ENCODE measurements at places on chromosomes 11 and 22.
A peak's percentile ranks its signal among the peaks of the same experiment; 100 is the strongest.

DNA sequence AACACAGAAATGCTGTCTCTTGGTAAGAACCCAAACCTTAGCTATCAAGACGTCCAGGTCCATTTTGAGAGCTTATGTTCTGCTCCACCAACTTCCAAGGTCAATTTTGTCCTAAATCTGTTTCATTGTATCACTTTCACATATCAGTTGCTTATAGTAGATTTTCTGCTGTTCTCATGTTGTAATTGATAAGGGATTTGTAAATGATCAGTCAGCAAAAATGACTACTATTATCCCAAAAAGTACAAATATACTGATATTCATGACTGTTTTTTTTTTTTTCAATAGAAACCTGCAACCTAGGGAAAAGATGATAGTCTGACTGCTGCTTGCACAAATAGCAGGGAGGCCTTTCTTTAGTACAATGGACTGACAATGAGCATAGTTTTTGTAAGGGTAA, 128.1 kb downstream of the ARHGAP20 start:
- no peak for DNase-seq

DNA sequence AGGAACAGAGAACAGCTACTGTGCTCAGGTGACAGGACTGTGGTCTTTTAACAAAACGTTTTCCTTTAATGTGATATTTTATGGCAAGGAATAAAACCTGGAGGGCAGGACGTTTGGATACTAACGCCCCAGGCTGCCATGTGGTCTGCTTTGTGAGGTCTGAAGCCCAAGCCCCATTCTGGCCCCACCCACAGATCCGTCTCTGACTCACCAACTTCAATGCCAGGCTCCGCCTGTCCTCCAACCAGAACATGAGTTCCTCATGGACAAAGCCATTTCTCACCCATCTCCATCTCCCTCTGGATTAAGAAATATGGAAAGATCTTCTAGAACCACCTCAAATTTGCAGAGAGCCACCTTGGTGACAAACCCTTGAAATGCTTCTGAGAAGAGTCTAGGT, 148.8 kb downstream of the CRYBB2 start:
- no peak for DNase-seq

DNA sequence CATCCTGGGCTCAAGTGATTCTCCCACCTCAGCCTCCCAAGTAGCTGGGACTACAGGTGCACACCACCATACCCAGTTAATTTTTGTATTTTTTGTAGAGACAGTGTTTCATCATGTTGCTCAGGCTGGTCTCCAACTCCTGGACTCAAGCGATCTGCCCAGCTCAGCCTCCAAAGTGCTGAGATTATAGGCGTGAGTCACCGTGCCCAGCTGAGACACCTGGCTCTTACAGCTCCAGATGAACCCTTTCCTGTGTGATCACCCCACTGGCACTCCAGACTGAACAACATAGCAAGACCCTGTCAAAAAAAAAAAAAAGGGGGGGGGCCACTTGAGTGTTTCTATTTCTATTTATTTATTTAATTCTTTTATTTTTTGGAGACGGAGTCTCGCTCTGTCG, 1.0 kb upstream of the ADSL start:
- no peak for DNase-seq

DNA sequence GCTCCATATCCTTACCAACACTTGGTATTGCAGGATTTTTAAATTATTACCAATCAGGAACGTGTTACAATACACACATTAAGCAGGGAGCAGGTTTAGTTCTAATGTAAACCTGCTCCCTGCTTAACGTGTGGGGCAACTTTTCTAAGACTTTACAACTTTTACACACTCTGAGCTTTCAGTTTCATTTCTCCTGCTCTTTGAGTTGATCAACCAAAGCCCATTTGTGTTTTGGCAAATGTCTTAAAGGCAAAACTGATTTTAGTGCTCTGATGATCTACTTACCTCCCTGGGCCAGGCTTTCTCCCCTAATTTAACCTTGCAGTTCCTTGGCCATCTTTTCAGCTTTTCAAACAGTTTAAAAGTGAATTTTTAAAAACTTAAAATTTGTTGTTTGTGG, 70.9 kb downstream of the ZBTB44 start:
- DNase-seq = no peak

DNA sequence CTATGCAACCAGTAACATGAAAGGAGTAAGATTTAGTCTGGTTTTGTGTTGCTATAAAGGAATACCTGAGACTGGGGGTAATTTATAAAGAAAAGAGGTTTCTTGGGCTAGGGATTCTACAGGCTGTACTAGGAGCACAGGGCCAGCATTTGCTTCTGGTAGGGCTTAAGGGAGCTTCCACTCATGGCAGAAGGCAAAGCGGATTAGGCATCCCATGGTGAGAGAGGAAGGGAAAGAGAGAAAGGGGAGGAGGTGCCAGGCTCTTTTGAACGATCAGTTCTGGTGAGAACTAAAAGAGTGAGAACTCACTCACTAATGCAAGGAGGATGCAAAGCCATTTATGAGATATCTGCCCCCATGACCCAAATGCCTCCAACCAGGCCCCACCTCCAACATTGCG, 283.2 kb downstream of the OPCML start:
- no peak for DNase-seq

DNA sequence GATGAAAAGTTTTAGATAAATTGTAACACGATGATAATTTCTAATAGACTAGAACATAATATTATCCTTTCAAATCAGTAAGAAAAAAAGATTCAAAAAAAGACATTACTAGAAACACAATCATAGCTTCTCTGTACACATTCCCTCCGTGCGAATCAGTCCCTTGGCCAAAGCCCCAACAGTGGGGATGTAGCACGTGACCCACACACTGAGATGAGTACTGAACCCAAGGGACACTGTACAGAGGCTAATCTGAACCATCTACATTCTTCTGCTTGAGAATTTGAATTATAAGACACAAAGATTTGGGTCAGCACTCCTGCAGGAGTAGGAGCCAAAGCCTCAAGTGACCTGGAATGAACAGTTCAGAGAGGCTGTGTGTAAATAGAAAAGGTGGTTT, 353.7 kb downstream of the INSC start:
- no peak for DNase-seq

GRCh38 chr11:2826679-2827056, 58.9 kb downstream of the CDKN1C start:
- DNase-seq = no peak

DNA sequence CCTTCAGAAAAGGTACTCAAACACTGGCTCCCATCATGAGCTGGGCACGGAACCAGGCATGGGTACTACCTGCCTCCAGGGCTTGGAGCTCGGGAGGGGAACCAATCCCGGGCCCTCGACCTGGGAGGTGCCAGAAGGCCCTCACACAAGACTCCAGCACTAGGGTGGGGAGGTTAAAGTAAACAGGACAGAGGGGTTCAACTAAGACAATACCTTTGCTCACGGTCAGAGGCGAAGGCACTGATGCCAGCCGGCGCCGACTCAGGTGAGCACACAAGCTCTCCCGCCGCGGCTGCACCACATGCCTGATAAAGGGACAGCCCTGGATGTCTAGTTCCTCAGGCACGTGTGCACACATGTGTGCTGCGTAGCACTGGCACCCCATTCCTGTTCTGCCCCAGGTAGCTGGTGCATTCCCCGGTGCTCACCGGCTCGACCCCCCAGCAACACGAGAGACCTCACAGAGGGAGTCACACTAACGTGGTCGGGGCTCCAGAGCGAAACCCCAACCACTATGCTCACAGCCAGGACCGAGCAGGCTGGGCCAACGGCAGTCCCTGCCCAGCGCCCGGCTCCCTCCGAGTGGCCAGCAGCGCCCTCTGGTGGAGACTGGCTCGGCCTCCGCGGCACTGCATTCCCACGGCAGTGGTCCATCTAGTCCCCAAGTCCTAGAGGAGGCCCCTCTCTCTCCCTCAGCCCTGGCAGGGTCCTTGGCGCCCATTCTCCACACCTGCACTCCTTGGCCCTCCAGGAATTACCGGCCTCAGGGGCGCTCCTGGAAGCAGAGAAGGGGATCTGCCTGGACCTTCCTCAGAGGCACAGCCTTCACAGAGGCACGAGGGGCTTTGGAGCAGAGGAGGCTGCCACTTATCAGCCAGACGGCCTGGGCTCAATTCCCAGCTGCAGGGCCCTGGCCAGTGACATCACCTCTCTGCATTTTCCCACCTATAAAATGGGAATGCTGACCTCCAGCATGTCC, 28.8 kb upstream of the MOB2 start:
- DNase-seq = peak; percentile 82

GRCh38 chr22:35275580-35275979, 18.3 kb downstream of the HMGXB4 start:
- DNase-seq = no peak

- DNase-seq = no peak
Observed at GRCh38 chr22:17104336-17104935, 16.7 kb downstream of the TMEM121B start.

DNA sequence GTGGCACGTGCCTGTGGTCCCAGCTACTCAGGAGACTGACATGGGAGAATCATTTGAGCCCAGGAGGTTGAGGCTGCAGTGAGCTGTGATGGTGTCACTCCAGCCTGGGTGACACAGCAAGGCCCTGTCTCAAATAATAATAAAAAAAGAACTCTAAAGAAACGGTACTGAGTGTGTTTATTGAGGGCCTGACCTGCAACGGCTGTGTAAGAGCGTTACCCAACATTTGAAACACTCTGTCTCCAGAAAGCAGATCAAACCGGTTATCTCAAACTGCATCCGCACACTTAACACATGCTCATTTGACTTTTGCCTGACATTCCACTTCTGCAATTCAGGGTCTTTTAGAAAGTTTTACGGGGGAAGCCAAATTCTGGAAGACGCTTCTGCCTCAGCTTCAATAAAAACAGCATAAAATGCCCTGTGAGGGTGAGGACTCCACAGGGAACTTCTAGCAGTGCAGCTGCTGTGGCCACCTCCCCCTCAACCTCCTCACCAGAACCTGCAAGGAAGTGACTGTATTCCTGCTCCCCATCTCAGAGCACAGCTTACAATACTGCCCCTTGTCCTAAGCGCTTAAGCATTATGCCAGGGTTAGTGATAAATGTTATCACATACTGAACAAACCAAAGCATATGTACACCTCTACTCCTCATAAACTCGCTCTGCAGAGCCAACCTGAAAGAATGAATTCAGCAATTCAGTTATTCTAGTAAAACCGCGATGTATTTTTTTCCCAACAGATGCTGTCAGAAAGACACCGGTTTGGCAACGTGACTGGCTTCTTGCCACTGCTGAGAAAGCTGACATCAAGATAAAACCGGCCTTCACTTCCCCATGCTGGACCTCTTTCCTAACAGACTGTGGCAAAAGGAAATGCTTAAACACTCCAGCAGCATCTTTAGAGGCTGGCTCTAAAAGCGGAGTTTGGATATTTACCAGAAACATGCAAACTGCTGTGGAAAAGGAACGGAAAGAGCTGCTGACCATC, 52.2 kb downstream of the PRDM10 start:
- DNase-seq = no peak

- no peak for DNase-seq
Observed at GRCh38 chr11:7591987-7592386, 78.2 kb downstream of the PPFIBP2 start.

- no peak for DNase-seq
Observed at GRCh38 chr11:70601861-70602538, 203.7 kb downstream of the CTTN start.

DNA sequence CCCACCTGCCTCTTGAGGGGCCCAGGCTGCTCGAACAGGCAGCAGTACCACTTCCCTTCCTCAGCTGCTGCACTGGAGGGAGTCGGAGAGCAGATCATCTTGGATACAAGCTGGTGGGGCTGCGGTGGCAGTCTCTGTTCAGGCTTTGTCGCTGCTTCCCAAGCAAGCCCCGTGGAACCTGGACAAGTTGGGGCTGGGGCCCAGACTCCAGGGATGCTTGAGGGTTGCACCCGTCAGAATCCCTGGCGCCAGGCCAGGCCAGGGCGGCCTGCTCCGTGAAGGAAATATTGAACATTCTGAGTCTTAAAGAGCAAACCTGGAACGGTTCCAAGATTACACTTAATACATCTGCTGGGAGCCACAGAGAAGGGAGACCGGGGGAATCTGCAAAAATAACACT, 310.1 kb upstream of the SORL1-AS1 start:
- DNase-seq = no peak

DNA sequence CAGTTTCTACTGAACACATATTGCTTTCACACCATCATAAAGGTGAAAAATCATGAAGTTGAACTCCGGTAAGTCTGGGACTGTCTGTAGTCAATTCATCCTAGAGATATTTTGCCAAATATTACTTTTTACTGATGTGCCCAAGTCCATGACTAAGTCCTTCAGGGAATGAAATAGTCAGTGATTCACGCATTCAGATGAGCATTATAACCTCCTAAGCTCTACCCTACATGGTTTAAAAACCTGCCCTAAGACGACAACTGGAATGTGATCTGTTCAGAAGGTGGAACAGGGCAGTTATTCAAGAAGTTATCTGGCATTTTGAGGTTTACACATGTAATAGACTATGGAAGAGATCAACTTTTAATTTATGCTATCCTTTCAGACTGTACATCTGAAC, 125.6 kb downstream of the TRPC6 start:
- no peak for DNase-seq

- DNase-seq = peak; percentile 32
Observed at GRCh38 chr11:417652-418342, 3.0 kb upstream of the SIGIRR start.

DNA sequence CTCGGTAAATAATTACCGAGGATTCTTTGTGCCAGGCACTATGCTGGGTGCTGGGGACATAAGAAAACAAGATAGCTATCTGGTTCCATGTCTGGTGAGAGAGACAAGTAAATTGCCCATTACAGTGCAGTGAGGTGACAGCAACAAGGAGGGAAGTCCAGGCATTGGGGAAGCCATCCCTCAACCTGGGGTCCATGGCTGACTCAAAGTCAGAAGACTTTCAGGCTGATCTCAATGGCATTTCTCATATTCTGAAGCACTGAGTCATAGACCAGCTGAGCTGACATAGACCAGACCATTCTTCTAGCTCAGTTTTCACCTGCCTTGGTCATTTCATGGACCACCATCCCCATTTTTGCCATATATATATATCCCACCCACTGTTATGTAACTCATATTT, 158.8 kb downstream of the TTC17 start:
- no peak for DNase-seq

GRCh38 chr22:20967697-20968211, 699 bp downstream of the AIFM3 start:
- DNase-seq = no peak

- DNase-seq = no peak
Observed at GRCh38 chr11:134932761-134933160, 520.7 kb upstream of the B3GAT1 start.

DNA sequence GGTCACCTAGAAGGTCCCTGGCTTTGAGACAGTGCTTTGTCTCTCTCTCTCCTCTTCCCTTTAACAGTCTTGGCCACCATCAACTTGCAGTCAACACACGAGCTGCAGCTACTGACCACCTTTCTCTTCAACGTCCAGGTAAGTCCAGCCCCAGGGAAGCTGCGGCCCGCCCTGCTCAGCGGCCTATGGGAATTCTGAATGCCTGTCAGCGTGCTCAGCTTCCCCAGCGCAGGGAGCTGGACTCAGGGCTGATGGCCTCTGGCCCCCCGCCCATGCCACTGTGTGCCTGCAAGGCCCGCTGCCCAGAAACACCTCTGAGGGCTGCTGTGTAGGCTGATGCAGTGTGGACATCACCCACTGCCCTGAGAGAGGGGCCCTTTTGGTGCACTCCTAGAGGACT, 32.5 kb downstream of the GLB1L2 start:
- DNase-seq = no peak

Measured in activated naive CD8-positive, alpha-beta T cell treated with anti-CD3 and anti-CD28 coated beads, Interleukin-2, amount 10 ng/mL, durations not matched to agents 7 days and 5 days (primary cell).